ENCODE measurements at places on chromosomes 2 and 18.

DNA sequence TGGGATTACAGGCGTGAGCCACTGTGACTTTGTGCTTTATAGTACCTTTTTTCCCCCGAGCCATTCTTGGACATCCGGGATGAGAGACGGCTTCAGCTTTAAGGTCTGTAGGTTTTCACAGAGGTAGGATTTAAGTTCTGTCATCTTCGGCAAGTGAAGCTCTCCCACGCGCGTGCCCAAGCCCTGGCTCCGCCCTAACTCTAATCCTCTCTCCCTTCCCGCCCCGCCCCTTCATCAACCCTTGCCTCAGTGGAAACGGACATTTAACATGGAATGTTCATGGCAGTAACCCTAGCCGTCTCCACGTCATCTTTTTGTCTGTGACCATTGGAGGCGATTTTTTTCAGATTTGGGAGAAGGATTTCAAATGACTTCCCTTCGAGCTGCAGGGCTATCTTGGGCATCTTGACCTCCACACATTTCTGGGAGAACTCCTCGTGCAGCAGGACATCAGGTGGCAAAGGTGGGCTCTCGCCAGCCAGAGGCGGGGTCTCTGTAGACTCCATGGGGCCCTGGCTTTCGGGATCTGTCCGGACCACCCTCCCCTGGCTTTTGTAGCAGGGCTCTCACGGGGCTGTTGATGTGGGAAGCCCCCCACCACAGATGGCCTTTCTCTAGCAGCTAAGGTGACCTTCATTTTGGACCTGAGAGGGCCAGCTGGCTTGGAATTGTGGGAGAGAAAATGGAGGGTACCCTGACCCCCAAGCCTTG is 6.8 kb downstream of the COLEC11 start:
- no peak for DNase-seq

DNA sequence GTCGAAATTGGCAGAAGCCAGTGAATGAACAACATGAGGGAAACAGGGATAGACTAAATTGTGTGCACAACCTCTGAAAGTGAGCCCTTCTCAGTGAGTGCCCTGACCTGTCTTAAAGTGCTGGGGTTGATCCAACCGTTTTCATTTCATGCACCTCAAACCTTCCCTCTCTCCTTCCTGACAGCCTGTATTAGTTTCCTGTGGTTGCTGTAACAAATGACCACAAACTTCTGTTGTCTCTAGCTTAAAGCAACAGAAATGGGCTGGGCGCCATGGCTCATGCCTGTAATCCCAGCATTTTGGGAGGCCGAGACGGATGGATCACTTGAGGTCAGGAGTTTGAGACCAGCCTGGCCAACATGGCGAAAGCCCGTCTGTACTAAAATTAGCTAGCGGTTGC is 48.8 kb upstream of the PPP1CB start:
- no peak for DNase-seq

DNA sequence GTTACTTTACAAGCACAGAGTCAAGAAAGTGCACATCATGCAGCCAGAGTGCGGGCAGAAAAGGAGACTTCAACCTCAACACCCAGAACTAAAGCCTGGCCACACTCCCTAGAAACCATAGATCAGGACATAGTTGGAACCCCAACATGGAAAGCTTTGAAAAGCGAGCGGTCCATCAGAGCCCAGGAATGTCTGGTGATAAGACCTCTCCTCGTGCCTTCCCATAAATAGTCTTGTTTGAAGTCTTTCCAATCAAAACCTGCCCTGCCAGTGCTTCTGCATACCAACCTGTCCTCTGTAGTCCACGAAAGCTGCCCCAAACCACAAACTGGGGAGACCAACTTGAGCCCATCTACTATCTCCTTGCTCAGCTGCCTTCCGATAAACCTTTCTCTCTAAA is 55.5 kb downstream of the NEURL3 start:
- no peak for DNase-seq

- no peak for DNase-seq
These were observed 4.7 kb upstream of the ZNF516 start for GRCh38 chr18:76499637-76500340.

GRCh38 chr2:181185948-181186347 is 205.5 kb downstream of the UBE2E3 start:
- DNase-seq = no peak

- no peak for DNase-seq
These were observed 1271.8 kb upstream of the CHAC2 start for GRCh38 chr2:52495816-52496215.

- DNase-seq = no peak
These were observed 44.5 kb downstream of the DNER start for GRCh38 chr2:229669841-229670240.

DNA sequence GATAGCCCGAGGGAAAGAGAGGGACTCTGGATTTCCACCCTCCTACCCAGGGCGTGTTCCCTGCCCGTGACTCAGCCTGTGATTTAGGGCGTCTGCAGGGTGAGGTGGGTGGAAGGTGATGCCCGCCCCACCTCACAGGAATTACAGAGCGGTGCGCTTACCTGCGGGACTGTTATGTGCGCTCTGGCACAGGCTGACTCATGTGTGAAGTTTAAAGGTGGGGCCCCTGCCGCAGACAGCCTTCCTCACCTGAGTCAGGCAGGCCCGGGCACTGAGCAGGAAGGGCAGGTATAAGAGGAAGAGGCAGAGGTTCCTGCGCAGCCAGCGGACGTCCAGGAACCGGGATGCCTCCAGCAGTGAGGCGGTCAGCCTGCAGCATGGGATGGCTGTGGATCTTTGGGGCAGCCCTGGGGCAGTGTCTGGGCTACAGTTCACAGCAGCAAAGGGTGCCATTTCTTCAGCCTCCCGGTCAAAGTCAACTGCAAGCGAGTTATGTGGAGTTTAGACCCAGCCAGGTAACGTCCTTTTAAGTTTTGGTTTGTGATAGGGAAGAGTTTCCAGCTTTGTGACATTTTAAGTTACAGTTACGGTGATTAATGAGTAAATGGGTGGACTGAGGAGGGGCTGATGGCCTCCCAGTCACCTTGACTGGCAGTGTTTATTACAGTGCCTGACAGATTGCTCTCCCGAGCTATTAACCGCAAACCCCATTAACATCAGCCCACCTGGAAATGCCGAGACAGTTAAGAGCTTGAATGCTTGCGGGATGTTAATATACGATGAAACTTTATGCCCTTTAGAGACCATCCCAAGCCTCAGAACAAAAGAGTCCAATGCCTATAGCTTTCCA is 141.6 kb upstream of the TTC39C start:
- DNase-seq = no peak

DNA sequence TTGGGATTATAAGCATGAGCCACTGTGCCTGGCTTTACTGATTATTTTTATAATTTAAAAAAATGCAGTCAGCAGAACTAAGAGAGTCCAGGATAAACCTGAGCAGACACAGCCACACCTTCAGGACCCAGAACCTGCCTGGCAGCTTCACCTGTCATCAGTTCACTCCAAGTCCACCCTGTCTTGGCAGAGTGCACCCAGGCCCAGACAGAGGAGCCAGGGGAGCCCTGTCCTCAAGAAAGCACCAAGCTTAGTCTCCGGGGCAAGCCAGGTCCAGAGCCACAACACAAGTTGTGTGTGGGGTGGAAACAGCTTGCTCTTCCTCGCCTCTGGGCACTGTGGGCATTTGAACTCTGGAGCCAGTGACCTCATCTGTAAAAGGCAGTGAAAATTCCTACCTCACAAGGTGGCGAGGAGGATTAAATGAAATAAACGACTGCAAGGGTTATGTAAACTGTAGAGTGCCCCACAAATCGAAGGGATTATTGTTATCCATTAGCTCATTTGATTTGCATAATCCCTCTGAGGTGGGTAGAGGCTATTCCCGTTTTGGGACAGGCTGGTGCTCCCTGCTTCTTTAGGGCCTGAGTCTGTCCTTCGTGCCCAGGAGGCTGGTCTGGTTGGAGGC is 24.7 kb downstream of the MYCN start:
- no peak for DNase-seq

DNA sequence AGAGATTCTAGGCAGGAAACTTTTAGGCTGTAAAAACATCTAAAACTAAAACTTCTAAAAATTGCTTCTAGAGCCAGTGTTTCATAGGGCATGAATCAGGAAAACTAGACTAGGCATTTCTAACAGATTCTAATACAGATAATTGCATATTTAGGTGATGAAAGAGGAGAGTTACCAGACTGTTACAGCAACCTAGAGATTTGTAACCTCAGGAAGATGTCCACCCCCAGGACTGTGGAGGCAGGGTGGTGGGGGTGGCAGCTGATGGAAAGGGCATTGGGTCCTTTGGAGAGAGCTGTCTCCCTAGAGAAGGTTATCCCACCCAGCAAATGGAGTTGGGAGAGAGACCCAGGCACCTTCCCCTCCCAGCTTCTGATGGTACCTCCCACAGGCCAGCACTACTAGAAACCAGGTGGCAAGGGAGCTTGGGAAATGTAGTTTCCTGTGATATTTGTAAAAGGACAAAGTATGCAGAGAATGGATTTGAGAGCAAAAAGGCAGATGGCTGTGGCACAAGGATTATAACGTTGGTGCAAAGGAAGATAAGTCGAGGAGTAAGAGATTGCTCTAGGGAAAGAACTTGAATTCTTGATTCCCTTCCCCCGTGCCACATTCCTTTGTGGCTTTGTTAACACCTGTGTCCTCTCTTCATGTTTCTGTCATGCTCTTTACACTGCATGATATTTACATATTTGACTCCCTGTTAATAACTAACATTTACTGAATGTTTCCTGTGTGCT is 75.6 kb upstream of the MGAT5 start:
- no peak for DNase-seq

- no peak for DNase-seq
These were observed 421.6 kb upstream of the ID2 start for GRCh38 chr2:8260213-8260612.

GRCh38 chr2:199682001-199682400 is 169.0 kb downstream of the FTCDNL1 start:
- no peak for DNase-seq

- no peak for DNase-seq
These were observed 50.5 kb upstream of the HPCAL1 start for GRCh38 chr2:10252224-10252623.

DNA sequence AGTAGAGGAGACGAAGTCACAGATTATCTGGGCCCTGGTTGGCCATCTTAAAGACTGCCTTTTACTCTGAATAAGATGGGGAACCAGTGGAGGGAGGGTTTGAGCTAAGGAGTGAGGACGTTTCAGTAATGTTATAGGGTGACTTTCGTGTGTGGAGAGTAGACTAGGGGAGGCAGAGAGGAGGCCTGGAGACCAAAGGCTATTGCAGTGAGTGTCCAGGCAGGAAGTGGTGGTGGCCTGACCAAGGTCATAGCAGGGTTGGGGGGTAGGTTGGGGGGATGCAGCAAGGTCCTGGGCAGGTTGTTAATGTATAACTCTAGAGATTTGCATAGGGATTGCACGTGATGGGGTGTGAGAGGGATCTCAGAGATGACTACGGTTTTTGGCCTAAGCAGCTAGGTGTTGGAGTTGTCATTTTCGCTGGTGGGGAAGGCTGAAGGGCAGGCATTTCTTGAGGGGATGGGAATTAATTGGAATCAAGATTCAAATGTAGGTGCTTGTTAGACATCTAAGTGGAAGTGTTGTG is 4.9 kb downstream of the CEP192 start:
- DNase-seq = no peak

GRCh38 chr18:48649231-48649630 is 110.4 kb downstream of the CTIF start:
- DNase-seq = no peak

- DNase-seq = peak; percentile 89
These were observed 56.2 kb downstream of the ITSN2 start for GRCh38 chr2:24304098-24304497.

GRCh38 chr2:240733803-240734495 is 42.3 kb downstream of the AQP12A start:
- DNase-seq = no peak

- no peak for DNase-seq
These were observed 334.6 kb upstream of the LYPD1 start for GRCh38 chr2:133004623-133005022.

GRCh38 chr2:40760071-40760666 is 308.3 kb upstream of the SLC8A1 start:
- DNase-seq = peak; percentile 51

- DNase-seq = no peak
These were observed 78.8 kb upstream of the NEDD4L start for GRCh38 chr18:57965246-57965645.
